Stomach (tissue), 19 donors: ENCODE measurements at places on chromosomes 6 and 20.

DNA sequence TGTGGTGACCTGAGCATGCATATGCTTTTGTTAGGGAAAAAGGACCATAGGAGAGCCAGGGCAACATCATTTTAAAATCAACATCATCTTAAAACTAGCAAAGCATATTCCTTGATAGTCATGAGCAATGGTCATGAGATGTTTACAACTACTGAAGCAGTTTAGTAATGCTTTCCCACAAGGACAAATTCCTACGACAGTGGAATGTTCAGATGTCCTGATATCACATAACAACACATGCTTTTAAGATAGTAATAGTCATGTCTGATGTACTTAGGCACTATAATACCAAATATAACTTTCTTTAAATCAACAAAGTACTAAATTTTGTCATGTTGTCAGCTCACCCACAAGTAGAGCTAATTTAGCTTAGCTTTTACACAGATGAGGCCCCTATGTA is 370.3 kb downstream of the HTR1B start:
- DNase-seq = no peak

- DNase-seq = no peak
Measured at GRCh38 chr20:37622728-37623127, 71.1 kb upstream of the CTNNBL1 start.

DNA sequence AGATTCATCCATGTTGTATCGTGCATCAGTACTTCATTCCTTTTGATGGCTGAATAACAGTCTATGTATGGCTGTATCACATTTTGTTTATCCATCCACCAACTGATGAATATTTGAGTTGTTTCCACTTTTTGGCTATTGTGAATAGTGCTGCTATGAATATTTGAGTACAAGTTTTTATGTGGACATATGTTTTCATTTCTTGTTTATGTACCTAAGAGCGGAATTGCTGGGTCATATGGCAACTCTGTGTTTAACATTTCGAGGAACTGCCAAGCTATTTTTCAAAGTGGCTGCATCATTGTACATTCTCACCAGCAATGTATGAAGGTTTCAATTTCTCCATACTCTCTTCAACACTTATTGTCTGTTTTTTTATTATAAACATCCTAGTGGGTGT is 3.0 kb upstream of the RREB1 start:
- DNase-seq = no peak

DNA sequence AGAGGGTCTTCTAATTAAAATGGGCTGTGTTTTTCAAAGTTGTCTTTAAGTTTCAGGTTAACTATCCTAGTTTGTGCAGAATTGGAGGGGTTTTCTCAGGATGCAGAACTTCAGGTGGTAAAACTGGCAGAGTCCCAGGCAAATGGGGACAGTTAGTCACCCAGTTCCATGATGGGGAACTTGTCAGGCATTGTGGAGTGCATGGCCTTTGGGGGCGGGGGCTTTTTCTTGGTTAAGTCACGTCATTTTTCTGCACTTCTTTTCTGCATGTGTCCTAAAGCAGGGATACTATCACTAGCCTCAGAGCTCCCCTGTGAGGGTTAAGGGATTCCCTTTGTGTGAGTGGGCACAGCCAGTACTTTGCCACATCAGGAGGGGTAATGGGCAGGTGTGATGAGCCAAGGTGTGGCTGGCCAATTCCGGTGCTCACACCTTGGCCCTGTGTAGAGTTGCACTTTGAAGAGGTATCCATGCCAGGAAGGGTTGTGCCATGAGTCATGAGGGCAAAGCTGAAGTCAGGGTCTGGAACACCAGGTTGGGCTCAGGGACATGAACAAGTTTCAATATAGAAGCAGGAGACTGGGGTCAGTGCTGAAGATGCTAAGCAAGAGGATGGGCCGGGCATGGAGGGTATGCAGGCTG is 126.0 kb upstream of the RREB1 start:
- no peak for DNase-seq

GRCh38 chr6:7166410-7167293 is 58.9 kb downstream of the RREB1 start:
- DNase-seq = no peak

GRCh38 chr6:97456070-97456469 is 173.1 kb upstream of the MMS22L start:
- no peak for DNase-seq

DNA sequence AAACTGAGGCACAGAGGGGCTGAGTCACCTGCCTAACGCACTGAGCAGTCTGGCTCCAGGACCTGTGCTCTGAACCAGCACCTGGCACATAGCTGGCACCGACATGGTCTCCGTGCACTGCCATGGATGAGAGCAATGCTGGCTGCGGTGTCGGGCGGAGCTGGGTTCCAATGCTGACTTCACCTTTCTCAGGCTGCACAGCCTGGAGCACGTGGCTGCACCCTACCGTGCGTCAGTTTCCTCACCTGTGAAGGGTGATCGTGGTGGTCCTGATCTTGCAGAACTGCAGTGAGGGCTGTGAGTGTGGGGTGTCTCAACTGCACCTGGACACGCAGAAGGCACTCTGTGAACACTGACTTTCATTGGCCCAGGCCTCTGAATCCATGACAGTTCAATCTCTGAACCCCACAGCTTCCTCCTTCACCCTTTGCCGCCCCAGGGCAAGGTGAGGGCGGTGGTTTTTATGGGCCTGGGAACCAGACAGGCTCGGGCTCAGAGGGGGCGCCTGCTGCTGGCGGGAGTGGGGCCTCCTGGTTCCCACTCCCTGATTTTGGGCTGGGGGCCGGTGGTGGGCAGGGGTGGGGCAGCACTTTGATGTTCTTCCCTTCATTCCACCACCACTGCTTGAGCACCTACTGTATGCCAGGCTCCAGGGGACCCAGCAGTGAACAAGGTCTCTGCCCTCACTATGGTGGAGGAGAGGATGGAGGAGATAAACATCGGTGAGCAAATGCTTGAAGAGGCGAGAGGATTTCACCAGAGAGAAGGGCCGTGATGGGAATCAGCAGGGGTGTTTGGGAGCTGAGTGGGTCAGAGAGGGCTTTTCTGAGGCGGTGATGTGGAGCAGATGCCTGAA is 102.9 kb downstream of the CEBPB start:
- DNase-seq = no peak
